Endothelial cell of umbilical vein (primary cell): ENCODE measurements at places on chromosomes 7 and 10.
A peak's percentile ranks its signal among the peaks of the same experiment; 100 is the strongest.

DNA sequence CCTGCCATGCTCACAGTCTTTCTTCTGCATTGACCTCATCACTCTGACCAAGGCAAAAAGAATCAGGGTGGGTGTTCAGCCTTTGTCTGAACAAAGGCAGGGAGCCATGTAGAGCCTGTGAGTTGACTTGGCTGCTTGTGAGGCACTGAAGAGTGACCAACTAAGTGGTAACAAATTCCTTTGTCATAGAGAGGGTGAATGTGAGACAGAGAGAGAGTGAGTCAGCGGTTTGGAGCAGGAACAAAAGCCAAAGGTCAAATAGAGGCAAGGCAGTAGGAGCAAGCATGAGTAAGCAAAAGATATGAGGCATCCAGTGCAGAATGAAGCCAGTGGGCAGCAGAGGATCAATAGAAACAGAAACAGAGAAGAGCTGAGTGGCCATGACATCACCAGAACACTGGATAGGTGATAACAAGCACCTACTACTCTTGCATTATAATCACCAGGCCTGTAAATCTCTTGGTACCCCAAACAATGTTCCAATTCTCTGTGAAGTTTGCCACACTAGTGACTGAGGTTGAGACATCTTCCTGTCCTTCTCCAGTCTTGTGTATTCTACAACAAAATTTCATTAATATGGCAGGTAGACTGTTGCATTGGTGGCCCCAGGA is 116.2 kb upstream of the LAMB4 start:
- peak; percentile 91 for DNase-seq

GRCh38 chr10:84258034-84258695 is 13.3 kb downstream of the RGR start:
- DNase-seq, result no peak

DNA sequence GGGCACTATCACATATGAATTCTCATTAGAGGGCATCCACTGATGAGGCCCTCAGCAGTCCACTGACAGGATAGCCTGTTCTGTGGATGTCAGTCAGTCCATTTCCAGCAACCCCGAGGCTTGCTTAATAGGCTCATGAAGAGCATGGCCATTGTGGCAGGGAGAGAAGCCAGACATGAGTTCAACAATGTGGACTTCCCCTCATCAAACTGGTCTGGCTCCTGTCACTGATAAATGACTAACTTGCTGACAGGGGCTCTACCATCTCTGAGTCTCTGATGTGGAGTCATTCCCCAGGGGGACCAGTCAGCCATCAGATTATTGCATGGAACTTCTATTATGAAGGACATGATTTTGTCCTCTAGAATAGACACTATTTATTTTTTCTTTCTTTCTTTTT is 19.8 kb upstream of the TRIL start:
- DNase-seq, result no peak

GRCh38 chr10:113094114-113094486 is 144.1 kb downstream of the TCF7L2 start:
- peak; percentile 26 for DNase-seq

DNA sequence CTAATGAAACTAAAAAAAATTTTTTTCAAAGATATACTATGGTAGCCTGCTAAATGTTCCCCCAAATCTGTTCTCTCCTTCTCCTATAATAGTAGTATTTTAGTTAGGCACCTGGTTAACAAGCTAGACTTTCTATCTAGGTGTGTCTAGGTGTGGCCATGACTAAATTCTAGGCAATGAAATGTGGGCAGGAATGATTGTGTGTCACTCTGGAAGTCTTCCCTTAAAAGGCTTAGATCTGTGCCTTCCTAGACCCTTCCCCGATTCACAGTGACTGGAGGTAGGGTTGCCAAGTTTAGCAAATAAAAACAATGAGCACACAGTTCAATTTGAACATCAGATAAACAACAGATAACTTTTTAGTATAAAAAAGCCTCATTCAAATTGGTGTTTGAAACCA is 8.3 kb upstream of the ARHGAP21 start:
- no peak for DNase-seq
